ENCODE measurements at places on chromosomes 1 and 21.

GRCh38 chr1:242872521-242872920, 348.0 kb upstream of the PLD5 start:
- no peak for DNase-seq

- DNase-seq = no peak
Observed at GRCh38 chr1:16464917-16465625, 24.5 kb downstream of the NECAP2 start.

DNA sequence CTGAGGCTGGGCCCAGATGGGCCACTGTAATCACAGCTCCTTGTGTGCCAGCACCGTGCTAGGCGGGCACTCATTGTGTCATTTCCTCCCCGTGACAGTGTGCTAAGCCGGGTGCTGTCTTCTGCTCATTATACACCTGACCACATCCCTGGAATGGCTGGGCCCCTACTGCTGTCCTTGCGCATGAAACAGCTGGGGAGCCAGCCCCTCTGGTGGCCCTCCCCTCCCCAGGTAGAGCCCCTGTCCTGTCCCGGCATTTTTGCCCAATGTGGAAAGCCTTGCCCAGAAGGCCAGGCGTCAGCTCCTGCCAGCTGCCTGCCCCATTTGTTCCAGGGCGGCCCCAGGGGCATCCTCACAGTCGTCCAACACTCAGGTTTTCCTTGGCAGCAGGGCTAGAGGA, 107.4 kb upstream of the CASZ1 start:
- DNase-seq = no peak

GRCh38 chr1:87869567-87869966, 540.9 kb downstream of the LMO4 start:
- DNase-seq = no peak

DNA sequence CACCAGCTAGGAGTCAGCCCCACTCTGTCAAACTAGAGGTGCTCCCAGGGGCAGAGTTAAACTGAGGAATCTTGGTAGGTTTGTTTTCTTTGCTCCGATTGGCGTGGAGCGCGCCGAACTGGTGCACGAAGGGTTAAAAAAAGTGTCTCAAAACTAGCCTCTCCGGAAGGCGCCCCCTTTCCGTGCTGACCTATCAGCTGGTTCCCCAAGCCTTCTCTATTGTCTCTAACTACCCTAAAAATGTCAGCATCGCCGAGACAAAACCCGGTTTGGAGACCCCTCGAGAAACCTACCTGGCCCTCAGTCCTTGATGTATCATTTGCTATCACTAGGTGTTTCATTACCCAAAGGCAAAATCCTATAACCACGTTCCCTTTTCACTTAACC, 2.2 kb downstream of the TGFB2 start:
- DNase-seq = no peak

DNA sequence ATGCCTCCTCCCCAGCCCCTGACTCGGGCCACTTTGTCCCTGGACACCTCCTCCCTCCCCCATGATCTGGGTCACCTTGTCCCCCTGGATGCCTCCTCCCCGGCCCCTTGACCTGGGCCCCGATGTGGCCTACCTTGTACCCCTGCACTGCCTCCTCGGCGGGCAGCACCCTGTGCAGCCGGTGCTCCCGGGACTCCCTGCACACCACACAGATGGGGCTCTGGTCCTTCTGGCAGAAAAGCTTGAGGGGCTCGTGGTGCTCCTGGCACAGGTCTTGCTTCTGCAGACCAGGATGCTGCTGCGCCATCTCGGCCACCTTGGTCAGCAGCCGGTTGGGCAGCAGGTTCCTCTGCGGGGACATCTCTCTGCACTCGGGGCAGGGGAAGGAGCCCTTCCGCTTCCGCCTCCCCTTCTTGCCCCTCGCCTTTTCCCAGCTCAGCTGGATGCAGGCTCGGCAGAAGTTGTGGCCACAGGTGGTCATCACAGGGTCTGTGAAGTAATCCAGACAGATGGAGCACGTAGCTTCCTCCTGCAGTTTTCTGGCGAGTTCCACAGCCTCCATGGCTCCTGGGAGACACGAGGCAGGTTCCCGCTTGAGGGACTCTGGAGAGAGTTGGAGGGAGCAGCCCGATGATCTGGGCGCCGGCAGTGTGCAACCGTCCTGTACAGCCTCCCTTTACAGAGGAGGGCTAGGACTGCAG, 2.0 kb downstream of the TRIM17 start:
- DNase-seq = no peak

GRCh38 chr1:89903550-89903949, 82.7 kb downstream of the LRRC8D start:
- DNase-seq = no peak

DNA sequence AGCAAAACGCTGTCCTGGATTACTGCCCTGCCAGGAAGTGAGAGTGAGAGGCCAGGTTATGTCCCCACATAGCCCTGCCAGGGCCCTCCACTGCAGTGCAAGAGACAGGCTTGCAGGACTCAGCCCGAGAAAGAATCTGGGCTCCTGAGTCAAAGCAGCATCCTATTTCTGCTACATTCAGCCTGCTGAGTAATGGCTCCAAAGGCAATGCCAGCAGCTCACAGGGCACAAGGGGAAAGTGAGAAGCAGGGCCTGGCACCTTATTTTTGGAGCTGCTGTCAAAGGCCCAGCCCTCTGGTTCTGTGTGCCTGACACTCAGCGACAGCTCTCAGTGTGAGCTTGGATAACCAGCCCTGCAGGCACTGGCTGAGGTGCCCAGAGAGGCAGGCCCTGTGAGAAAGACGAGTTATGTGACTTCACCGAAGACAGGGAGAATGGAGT, 83.9 kb downstream of the DTL start:
- DNase-seq = no peak

DNA sequence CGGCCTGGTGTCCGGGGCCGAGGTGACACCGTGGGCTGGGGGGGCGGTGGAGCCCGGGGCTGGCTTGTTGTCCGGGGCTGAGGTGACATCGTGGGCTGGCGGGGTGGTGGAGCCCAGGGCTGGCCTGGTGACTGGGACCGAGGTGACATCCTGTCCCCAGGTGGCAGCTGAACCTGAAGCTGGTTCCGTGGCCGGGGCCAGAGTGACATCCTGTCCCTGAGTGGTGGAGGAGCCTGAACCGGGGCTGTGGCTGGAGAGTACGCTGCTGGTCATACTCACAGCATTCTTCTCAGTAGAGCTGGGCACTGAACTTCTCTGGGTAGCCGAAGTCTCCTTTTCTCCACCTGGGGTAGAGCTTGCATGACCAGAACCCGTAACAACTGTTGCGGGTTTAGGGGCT, 15.8 kb downstream of the THBS3 start:
- no peak for DNase-seq

- no peak for DNase-seq
Observed at GRCh38 chr1:110088739-110089316, 18.4 kb upstream of the ALX3 start.

DNA sequence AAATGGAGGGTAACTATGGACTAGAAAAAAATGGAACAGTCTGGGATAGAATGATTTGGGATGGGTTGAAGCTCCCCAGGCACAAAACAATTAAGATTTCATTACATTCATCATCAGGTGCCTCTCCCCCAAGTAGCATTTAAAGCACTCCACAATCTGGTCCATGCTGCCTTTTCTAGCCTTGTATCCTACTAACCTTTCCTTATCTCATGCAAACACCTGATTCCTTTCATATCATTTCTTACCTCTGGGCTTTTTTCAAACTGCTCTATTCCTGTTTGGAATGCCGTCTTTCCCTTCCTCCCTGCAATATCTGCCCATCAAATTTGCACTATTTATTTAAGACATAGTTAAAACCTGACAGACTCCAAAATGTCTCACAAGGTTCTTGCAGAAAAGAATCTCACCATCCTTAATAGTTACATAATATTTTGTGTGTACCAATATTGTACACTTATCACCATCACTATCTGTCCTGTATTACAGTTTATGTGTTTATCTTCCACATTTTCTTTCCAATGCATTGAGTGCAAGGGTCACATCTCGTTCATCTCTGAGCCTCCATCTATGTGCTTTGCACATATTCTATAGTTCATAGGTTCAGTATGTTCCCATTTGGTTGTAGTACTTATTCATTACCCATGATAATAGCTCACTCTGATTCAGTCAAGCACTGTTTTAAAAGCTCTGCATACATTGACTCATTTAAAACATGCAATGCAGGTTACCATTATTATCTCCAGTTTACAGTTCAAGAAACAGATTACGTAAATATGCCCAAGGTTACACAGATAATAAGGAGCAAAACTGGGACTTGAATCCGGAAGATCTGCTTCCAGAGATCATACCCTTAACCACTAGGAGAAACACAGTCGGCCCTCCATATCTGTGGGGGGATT, 16.1 kb upstream of the SHCBP1L start:
- no peak for DNase-seq

- no peak for DNase-seq
Observed at GRCh38 chr1:11533790-11534787, 55.1 kb downstream of the DISP3 start.

DNA sequence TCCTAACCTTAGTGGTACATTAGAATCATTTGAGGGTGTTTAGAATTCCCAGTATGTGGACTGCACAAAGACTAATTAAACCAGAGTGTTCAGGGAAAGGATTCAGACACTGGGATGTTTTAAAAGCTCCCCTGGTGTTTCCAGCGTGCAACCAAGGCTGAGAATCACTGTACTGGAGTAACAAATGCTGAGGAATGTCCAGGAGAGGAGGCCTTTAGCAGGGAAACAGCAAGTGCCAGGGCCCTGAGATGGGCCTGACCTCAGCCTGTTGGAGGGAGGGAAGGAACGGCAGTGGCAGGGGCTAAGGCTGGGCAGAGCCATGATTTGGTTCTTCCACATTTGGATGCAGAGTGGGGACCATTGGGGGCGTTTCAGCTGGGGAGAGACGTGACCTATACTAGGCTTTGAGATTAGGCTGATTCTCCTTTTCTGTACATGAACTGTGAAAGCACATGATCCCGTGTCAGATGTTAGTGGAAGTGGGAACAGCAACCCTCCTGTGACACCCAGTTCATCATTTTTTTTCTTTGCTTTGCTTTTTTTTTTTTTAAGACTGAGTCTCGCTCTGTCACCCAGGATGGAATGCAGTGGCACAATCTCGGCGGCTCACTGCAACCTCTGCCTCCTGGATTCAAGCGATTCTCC, 49.3 kb downstream of the KANK4 start:
- DNase-seq = no peak

GRCh38 chr1:44305962-44306422, 49.1 kb downstream of the ERI3 start:
- DNase-seq = no peak

DNA sequence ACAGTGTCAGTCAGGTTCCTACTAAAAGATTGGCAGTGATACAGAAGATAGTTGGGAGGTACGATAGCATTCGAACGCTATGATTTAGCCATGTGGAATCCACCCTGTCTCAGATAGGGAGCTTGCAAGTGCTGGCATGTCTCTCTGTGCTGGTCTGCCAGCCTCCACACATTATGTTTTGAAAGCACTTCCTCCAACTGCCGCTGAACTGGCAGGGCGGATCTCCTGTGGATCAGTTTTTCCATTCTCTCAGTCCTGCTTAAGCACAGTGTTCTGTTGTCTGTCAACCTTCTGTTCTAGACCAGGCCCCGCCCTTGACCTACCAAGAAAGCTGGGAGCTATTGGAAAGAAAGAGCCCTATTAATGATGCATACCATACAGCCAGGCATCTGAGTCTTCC, 65.5 kb upstream of the PALMD start:
- no peak for DNase-seq

DNA sequence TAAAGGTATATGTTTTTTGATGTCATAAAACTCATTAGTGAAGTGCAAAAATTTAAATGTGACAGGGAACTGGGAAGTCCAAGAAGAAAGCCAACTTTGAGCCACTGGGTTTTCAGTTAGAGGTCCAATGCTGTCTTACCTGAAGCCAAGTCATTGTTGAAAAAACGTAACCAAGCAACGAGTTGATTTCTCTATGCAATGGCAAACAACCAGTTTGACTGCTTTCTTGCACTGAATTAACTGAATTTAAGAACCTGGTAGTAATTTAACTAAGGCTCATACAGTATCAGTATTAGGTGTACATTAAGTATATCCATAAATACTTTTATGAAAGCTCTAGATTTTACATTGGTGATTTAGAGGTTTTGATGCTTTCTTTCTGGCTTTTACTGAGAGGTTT, 20.2 kb upstream of the S1PR1 start:
- no peak for DNase-seq

GRCh38 chr1:9746651-9747050, 77.1 kb downstream of the CLSTN1 start:
- no peak for DNase-seq

GRCh38 chr1:15558516-15558915, 26.3 kb downstream of the AGMAT start:
- DNase-seq = no peak

GRCh38 chr1:150144606-150145005, 5.1 kb upstream of the PLEKHO1 start:
- DNase-seq = no peak

DNA sequence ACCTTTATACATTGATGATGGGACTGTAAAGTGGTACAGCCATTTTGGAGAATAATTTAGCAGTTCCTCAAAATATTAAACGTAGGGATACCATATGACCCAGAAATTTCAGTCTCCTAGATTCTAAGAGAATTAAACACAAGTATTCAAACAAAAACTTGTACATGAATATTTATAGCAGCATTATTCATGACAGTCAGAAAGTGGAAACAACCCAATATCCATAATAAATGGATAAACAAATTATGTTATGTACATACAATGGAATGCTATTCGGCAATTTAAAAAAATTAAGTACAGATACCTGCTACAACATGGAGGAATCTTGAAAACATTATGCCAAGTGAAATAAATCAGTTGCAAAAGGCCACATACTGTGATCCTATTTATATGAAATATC, 16.9 kb upstream of the DDX59 start:
- no peak for DNase-seq

- no peak for DNase-seq
Observed at GRCh38 chr1:78792756-78793155, 143.1 kb downstream of the IFI44 start.

DNA sequence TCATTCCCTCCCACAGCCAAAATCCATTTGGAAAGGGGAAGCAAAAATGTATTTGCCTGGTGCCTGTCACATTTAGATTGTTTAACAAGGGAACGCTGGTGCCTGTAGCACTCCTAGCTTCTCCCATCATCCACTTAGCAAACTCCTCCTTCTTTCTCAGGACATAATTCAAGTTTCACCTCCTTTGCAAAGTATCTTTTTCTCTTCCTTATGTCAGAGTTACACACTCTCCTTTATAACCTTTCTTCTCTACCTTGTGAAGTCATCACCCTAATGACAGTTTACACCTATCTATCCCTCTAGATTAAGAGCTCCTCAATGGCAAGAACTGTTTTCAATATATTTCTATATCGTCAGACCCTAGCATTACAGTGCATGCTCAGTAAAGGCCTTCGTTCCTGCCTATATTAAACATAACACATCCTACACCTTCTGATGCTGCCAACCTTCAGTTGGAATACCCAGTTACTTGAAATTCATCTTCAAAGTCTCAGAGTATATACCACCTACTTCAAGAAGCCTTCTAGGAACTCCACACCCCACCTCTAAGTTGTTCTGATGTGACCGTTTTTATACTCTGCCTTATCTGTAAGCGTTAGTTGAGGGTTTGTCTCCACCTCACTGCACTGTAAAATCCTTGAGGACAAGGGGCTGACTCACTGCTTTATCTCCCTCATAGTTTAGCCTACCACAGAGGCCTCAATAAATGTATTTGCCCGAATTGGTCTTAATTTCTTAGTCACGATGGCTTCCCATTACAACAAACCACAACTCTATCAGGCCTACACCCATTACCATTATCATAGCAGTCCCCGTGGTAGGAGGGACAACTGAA, 1.0 kb upstream of the EPS15 start:
- no peak for DNase-seq

GRCh38 chr1:85124091-85124490, 75.8 kb upstream of the MCOLN3 start:
- DNase-seq = no peak

- DNase-seq = peak; percentile 32
Observed at GRCh38 chr1:58922302-58923089, 138.6 kb upstream of the JUN start.

- no peak for DNase-seq
Observed at GRCh38 chr1:79037085-79037484, 30.6 kb upstream of the ADGRL4 start.
